ENCODE measurements at places on chromosomes 1 and 21. TPM values are rescaled to one million over a fixed set of nuclear protein-coding genes. Genes with fewer than 3 reads are reported as not detected.

The AMY2A gene
- not detected for polyA plus RNA-seq

The ASH1L gene
- polyA plus RNA-seq, result 8.1 TPM

- H3K27me3 ChIP-seq, result no peaks in the 10 kb centered on the region
- H3K4me1 ChIP-seq, result peaks cover 5% of the 10 kb centered on the region
- peak overlapping the region; percentile 66 for H3K4me3 ChIP-seq
- peak; percentile 60 for DNase-seq
- no peak overlapping the region for H3K27ac ChIP-seq
These were observed 690 bp downstream of the C1orf216 start for GRCh38 chr1:35717911-35718476.

The TMPRSS15 gene
- polyA plus RNA-seq, result not detected

DNA sequence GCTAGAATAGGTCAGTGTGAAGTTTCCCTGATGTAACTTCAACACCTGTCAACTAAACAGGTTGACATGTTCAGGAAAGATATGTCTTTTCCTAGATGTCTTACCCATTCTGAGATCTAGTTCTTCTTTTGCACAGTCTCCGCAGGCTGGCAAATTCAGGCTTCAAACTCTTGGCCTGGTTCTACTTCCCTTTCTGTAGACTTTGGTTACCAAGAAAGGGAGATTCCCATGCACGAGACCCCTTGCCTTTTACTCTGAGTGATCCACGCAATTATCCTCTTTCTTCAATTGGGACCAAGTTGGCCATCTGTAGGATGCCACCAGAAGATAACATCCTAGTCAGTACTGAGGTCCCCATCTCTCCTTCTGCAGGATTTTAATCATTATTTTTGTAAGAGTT, 2.0 kb downstream of the CFAP45 start:
- no peak overlapping the region for H3K4me3 ChIP-seq
- H3K27ac ChIP-seq, result no peak overlapping the region
- H3K27me3 ChIP-seq, result peaks cover 7% of the 10 kb centered on the region
- no peaks in the 10 kb centered on the region for H3K36me3 ChIP-seq
- H3K4me1 ChIP-seq, result peaks cover 6% of the 10 kb centered on the region

DNA sequence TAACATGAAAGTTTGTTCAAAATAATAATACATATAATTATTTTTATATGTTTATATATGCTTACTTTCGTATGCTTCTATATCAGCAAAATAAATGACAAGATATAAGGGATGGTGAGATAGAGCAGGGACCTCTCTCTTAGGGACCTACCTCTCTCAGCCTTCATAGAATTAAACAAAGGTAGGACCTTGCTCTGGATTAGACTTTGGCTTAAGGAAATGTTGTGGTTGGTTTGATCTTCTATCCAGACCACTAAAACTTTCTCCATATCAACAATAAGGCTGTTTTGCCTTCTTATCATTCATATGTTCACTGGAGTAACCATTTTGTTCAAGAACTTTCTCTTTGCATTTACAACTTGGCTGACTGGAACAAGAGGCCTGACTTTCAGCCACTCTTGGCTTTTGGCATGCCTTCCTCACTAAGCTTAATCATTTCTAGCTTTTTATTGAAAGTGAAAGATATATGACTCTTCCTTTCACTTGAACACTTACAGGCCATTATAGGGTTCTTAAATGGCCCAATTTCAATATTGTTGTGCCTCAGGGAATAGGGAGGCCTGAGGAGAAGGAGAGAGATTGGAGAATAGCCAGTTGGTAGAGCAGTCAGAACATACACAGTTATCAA, 14.4 kb downstream of the FRRS1 start:
- H3K27ac ChIP-seq, result no peak overlapping the region
- H3K36me3 ChIP-seq, result no peaks in the 10 kb centered on the region
- DNase-seq, result no peak
- no peaks in the 10 kb centered on the region for H3K27me3 ChIP-seq

GRCh38 chr21:36185523-36185922, 28.9 kb downstream of the DOP1B start:
- no peak for DNase-seq
- no peaks in the 10 kb centered on the region for H3K27me3 ChIP-seq
- no peak overlapping the region for H3K4me3 ChIP-seq
- no peaks in the 10 kb centered on the region for H3K4me1 ChIP-seq
- no peak overlapping the region for H3K27ac ChIP-seq
- no peaks in the 10 kb centered on the region for H3K36me3 ChIP-seq

The PKP1 gene
- polyA plus RNA-seq, result 0.66 TPM

The MFSD2A gene
- 25.6 TPM for polyA plus RNA-seq

The NBPF4 gene
- not detected for polyA plus RNA-seq

DNA sequence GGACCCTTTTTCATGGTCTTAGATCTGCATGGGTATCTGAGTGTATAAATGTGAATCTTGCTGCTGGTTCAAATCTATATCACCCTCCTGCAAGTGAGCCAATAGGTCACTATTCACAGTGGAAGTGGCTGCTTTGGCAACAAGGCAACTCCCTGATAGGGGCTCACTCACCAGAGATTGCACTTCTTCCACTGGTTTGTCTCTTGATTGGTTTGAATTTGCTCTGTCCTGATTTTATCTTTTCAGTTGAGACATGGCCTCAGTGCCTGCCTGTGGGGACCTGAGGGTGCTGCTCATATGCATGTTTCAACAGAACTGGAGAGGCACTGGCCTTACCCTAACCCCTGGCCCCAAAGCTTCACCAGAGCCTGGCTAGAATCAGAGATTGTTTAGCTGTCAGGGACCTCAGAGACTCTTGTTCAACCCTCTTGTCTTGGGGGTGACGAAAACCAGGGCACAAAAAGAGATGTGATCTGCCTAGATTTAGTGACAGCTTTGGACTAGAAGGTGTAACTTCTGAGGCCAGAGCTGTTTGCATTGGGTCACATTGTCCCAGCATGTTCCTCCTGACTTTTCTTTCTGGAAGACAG, 16.9 kb downstream of the AVPR1B start:
- no peak overlapping the region for H3K4me3 ChIP-seq
- H3K4me1 ChIP-seq, result no peaks in the 10 kb centered on the region
- no peak overlapping the region for H3K27ac ChIP-seq
- H3K27me3 ChIP-seq, result no peaks in the 10 kb centered on the region
- peak; percentile 30 for DNase-seq

The CHIA gene
- not detected for polyA plus RNA-seq

GRCh38 chr1:87462894-87463293, 134.2 kb downstream of the LMO4 start:
- no peaks in the 10 kb centered on the region for H3K36me3 ChIP-seq
- H3K27me3 ChIP-seq, result no peaks in the 10 kb centered on the region
- no peak overlapping the region for H3K27ac ChIP-seq

Measured in H1 (cell line).